ENCODE measurements at places on chromosomes 13 and 19. TPM values are rescaled to one million over a fixed set of nuclear protein-coding genes. Genes with fewer than 3 reads are reported as not detected.

- H3K4me1 ChIP-seq = peaks cover 19% of the 10 kb centered on the region
- DNase-seq = no peak
- H3K4me3 ChIP-seq = no peak overlapping the region
- H3K36me3 ChIP-seq = peaks cover 10% of the 10 kb centered on the region
- no peaks in the 10 kb centered on the region for H3K27me3 ChIP-seq
These were observed 30.3 kb downstream of the DHX34 start for GRCh38 chr19:47379381-47379938.

The ATP1A3 gene
- 3.4 TPM for total RNA-seq

DNA sequence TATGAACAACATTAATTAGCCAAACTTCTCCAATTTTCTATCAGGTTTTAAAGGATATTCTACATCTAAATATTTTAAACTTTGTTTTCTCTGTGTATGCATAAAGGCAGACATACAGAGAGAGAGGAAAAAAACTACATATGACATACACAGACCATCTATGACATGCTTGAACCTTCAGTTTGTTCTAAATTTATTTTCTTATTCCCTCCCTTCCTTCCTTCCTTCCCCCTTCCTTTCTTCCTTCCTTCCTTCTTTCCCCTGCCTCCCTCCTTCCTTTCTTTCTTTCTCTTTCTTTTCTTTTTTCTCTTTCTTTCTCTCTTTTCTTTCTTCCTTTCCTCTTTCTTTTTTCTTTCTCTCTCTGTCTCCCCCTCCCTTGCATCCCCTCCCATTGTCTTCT is 35.8 kb upstream of the CD70 start:
- no peak for DNase-seq
- H3K36me3 ChIP-seq = peaks cover 5% of the 10 kb centered on the region
- peaks cover 7% of the 10 kb centered on the region for H3K27me3 ChIP-seq
- no peak overlapping the region for H3K4me3 ChIP-seq
- no peak overlapping the region for H3K27ac ChIP-seq

DNA sequence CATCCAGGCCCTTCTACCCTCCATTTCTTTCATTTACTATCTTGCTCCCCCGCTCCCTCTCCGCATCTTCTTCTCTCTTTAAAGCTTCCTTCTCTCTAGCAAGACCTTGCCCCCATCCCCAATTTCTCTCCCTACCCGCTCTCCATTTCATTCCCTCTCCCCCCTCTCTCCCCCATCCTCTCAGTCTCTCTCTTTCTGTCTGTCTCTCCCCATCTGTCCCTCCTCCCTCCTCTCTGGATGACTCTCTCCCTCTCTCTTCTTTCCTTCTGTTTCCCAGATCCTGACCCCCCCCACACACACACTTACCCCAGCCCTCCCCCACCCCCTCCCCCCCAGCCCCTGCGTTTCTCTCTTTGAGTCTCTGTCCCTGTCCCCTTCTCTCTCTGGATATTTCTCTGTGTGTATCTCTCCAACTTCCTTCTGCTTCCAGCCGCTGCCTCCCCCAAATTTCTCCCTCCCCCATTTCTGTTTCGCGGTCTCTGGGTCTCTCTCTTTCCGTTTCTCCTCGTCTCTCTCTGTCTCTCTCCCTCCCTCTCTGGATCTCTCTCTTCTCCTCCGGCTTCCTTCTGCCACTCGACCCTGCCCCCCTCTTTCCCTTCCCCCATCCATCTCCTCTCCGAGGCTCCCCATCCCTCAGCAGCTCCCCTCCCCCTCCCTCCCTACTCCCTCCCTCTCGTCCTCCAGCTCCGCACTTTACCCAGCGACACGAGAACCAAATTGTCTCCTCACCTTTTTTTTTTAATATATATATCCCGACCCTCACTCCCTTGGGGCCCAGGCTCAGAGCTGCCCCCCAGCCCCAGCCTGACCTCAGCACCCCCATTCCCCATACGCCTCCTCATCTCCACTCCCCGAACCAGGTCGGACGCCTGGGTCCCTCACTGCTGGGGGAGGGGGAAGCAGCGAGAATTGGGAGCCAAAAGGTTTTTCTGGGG is 3.6 kb upstream of the CACNG8 start:
- peaks cover 2% of the 10 kb centered on the region for H3K36me3 ChIP-seq
- no peak overlapping the region for H3K4me3 ChIP-seq
- no peak overlapping the region for H3K27ac ChIP-seq
- H3K27me3 ChIP-seq = peaks cover 69% of the 10 kb centered on the region
- H3K4me1 ChIP-seq = peaks cover 2% of the 10 kb centered on the region
- no peak for DNase-seq

The ZNF135 gene
- total RNA-seq = 0.49 TPM

GRCh38 chr13:72368031-72368430 is 359.4 kb downstream of the MZT1 start:
- H3K36me3 ChIP-seq = no peaks in the 10 kb centered on the region
- H3K27me3 ChIP-seq = no peaks in the 10 kb centered on the region
- no peak overlapping the region for H3K27ac ChIP-seq
- H3K4me3 ChIP-seq = no peak overlapping the region

- no peak for DNase-seq
- H3K27me3 ChIP-seq = no peaks in the 10 kb centered on the region
- no peaks in the 10 kb centered on the region for H3K4me1 ChIP-seq
- H3K36me3 ChIP-seq = no peaks in the 10 kb centered on the region
- no peak overlapping the region for H3K4me3 ChIP-seq
These were observed 25.8 kb downstream of the ABCC4 start for GRCh38 chr13:95275322-95276036.

GRCh38 chr19:46849610-46850009 is 1.0 kb downstream of the AP2S1 start:
- no peak for DNase-seq
- H3K27me3 ChIP-seq = no peaks in the 10 kb centered on the region
- peak overlapping the region; percentile 81 for H3K27ac ChIP-seq
- H3K4me1 ChIP-seq = peaks cover 18% of the 10 kb centered on the region

GRCh38 chr19:31601855-31602254 is 252.6 kb upstream of the TSHZ3 start:
- H3K27ac ChIP-seq = no peak overlapping the region
- DNase-seq = no peak
- no peaks in the 10 kb centered on the region for H3K27me3 ChIP-seq
- H3K36me3 ChIP-seq = no peaks in the 10 kb centered on the region

- H3K27ac ChIP-seq = no peak overlapping the region
- peaks cover 9% of the 10 kb centered on the region for H3K27me3 ChIP-seq
- no peaks in the 10 kb centered on the region for H3K36me3 ChIP-seq
These were observed 20.1 kb upstream of the ZNRF4 start for GRCh38 chr19:5434970-5435641.

DNA sequence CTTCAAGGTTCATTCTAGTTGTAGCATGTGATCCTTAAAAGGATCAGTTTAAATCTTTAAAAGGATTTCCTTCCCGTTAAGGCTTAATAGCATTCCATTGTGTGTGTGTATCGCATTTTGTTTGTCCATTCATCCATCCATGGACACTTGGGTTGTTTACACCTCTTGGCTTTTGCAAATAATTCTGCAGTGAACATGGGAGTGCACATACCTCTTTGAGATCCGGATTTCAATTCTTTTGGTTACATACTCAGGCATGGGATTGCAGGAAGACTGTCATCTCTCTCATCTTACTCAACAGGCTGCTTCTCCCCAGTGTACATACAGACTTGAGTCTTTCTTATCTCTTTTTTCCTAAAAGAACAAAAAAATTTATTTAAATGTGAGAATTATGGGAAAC is 1.2 kb downstream of the RNF113B start:
- H3K4me1 ChIP-seq = no peaks in the 10 kb centered on the region
- H3K27ac ChIP-seq = no peak overlapping the region
- no peak overlapping the region for H3K4me3 ChIP-seq
- no peaks in the 10 kb centered on the region for H3K36me3 ChIP-seq

DNA sequence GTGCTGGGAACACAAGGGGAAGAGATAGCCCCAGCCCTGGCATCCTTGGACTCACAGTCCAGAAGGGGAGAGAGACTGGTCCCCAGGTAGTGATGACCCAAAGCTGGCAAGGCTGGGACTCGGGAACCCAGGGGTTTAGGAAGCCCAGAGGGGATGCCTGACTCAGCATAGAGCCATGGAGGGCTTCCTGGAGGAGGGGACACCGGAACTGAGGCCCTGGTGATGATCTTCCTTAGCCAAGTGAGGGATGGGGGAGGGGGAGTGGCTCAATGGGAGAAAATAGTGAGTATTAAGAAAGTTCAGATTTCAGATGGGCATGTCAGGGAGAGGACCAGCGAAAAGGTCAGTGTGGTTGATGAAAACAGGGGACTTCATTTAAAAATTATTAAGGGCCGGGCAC is 26.8 kb downstream of the EXOC3L2 start:
- no peaks in the 10 kb centered on the region for H3K36me3 ChIP-seq
- H3K27ac ChIP-seq = no peak overlapping the region
- H3K4me1 ChIP-seq = peaks cover 3% of the 10 kb centered on the region
- peaks cover 58% of the 10 kb centered on the region for H3K27me3 ChIP-seq
- no peak for DNase-seq

DNA sequence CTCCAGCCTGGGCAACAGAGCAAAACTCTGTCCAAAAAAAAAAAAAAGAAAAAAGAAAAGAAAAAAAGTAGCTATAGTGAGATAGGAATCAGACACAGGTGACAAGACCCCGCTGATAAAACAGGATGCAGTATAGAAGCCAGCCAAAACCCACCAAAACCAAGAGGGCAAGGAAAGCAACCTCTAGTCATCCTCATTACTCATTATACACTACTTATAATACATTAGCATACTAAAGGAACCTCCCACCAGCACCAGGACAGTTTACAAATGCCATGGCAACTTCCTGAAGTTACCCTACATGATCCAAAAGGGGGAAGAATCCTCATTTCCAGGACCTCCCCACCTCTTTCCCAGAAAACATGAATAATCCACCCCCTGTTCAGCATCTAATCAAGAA is 35.6 kb upstream of the UBL3 start:
- DNase-seq = no peak
- no peaks in the 10 kb centered on the region for H3K27me3 ChIP-seq
- peaks cover 27% of the 10 kb centered on the region for H3K4me1 ChIP-seq
- peak overlapping the region; percentile 14 for H3K4me3 ChIP-seq
- no peaks in the 10 kb centered on the region for H3K36me3 ChIP-seq

GRCh38 chr13:24124789-24125476 is 35.6 kb upstream of the SPATA13 start:
- DNase-seq = no peak
- H3K4me3 ChIP-seq = no peak overlapping the region
- H3K27ac ChIP-seq = peak overlapping the region; percentile 60
- peaks cover 76% of the 10 kb centered on the region for H3K4me1 ChIP-seq

DNA sequence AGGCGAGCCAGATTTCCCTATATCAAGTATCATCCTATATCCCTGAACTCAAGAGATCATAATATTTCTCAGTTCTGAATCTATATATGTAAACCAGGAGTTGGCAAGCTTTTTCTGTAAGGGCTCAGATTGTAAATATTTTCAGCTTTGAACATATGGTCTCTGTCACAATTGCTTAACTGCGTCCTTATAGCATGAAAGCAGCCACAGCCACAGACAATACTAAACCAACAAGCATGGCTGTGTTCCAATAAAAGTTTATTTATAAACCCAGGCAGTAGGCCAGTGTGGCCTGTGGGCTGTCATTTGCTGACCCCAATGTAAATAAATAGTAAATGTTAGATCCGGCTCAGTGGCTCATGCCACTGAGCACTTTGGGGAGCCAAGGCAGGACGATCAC is 12.2 kb upstream of the MYH14 start:
- H3K36me3 ChIP-seq = no peaks in the 10 kb centered on the region
- H3K27me3 ChIP-seq = no peaks in the 10 kb centered on the region
- H3K4me1 ChIP-seq = no peaks in the 10 kb centered on the region
- no peak overlapping the region for H3K27ac ChIP-seq
- no peak overlapping the region for H3K4me3 ChIP-seq
- DNase-seq = no peak

The TEX26 gene
- total RNA-seq = not detected

GRCh38 chr13:88107570-88107969 is 436.4 kb downstream of the SLITRK5 start:
- no peaks in the 10 kb centered on the region for H3K36me3 ChIP-seq
- H3K27ac ChIP-seq = no peak overlapping the region
- no peaks in the 10 kb centered on the region for H3K27me3 ChIP-seq

The RNF17 gene
- not detected for total RNA-seq

The PKN1 gene
- 224 TPM for total RNA-seq

The ZNF700 gene
- 24.1 TPM for total RNA-seq

- H3K36me3 ChIP-seq = no peaks in the 10 kb centered on the region
- no peak for DNase-seq
- H3K27ac ChIP-seq = no peak overlapping the region
- H3K4me1 ChIP-seq = peaks cover 6% of the 10 kb centered on the region
- H3K4me3 ChIP-seq = no peak overlapping the region
These were observed 102.3 kb downstream of the STOML3 start for GRCh38 chr13:38888309-38888708.

DNA sequence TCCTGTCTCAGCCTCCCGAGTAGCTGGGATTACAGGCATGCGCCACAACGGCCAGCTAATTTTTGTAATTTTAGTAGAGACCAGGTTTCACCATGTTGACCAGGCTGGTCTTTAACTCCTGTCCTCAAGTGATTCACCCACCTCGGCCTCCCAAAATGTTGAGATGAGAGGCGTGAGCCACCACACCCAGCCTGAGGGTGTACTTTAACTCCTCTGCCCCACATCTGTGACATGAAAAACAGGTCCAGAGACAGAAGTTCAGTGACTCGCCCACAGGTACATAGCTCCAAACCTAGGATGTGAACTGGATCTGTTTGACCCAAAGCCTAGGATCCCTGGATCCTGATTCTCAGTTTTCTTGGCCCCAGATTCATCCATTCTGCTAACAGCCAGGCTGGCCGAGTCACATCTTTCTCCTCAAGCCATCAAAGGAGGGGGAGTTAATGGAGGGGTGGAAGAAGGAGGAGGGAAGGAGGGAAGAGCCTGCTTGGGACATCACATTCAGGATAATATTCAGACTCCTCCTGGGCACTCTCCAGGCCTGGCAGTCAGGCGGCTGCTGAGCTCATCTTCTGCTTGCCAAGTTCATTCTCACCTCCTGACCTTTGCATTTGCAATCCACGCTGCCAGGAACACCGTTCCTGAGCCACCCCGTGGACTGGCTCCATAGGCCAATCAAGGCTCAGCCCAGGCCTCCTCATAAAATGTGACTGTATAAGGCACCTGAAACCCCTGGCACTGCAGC is 3.1 kb downstream of the SPC24 start:
- H3K27me3 ChIP-seq = no peaks in the 10 kb centered on the region
- H3K4me1 ChIP-seq = peaks cover 34% of the 10 kb centered on the region
- no peak for DNase-seq
- peaks cover 35% of the 10 kb centered on the region for H3K36me3 ChIP-seq
- no peak overlapping the region for H3K4me3 ChIP-seq

- H3K4me3 ChIP-seq = no peak overlapping the region
- H3K4me1 ChIP-seq = peaks cover 9% of the 10 kb centered on the region
- H3K36me3 ChIP-seq = peaks cover 6% of the 10 kb centered on the region
- H3K27ac ChIP-seq = no peak overlapping the region
- no peak for DNase-seq
These were observed 13.2 kb downstream of the STXBP2 start for GRCh38 chr19:7650148-7650547.

The ZNF763 gene
- total RNA-seq = 0.85 TPM

The LRP3 gene
- total RNA-seq = 0.30 TPM

GRCh38 chr19:4051175-4052101 is 15.3 kb downstream of the ZBTB7A start:
- H3K4me1 ChIP-seq = peaks cover 42% of the 10 kb centered on the region
- no peaks in the 10 kb centered on the region for H3K27me3 ChIP-seq
- peak overlapping the region; percentile 56 for H3K27ac ChIP-seq

- H3K27me3 ChIP-seq = no peaks in the 10 kb centered on the region
- no peak for DNase-seq
- no peak overlapping the region for H3K27ac ChIP-seq
- H3K4me3 ChIP-seq = no peak overlapping the region
- peaks cover 14% of the 10 kb centered on the region for H3K36me3 ChIP-seq
These were observed 1.9 kb upstream of the ZNF552 start for GRCh38 chr19:57816652-57817051.

GRCh38 chr13:24520733-24521132 is 8.2 kb upstream of the PARP4 start:
- no peaks in the 10 kb centered on the region for H3K36me3 ChIP-seq
- H3K27me3 ChIP-seq = peaks cover 7% of the 10 kb centered on the region
- H3K4me1 ChIP-seq = peaks cover 9% of the 10 kb centered on the region
- no peak overlapping the region for H3K27ac ChIP-seq
- H3K4me3 ChIP-seq = no peak overlapping the region

The ZNF578 gene
- total RNA-seq = 1.8 TPM
